Iris pigment epithelial cell (primary cell): ENCODE measurements at places on chromosomes 4 and X.
A peak's percentile ranks its signal among the peaks of the same experiment; 100 is the strongest.

- DNase-seq = no peak
Observed at GRCh38 chr4:41976775-41977516, 4.6 kb upstream of the DCAF4L1 start.

DNA sequence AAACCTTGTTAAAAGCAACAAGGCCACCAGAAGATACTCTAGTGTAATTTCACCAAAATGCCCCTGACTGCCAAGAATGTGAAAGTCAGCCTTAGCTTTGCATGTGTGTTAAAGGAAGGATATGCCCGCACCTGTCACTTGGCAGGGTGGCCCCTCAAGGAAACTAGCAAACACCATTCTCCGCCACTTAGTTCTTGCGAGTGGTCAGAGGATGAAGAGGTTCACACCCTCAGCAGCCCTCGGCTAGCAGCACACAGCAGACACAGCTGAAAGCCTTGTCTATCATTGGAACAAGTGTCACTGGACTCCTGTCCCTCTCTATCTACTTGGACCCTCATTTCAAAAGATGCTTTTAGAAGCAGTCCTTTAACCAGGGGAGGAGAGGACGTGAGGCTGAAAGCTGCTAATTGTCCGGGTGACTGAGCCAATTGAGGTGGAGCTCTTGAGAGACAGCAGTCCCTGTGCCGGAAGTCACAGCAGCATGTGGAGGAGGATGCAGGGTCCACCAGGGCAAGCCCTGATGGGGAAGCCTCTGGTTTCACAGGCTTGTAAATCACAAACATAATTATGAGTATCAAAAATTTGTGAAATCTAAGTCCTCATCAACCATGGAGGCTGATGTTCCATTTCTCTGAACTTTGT lies 18.0 kb downstream of the HHIP start:
- DNase-seq = no peak

DNA sequence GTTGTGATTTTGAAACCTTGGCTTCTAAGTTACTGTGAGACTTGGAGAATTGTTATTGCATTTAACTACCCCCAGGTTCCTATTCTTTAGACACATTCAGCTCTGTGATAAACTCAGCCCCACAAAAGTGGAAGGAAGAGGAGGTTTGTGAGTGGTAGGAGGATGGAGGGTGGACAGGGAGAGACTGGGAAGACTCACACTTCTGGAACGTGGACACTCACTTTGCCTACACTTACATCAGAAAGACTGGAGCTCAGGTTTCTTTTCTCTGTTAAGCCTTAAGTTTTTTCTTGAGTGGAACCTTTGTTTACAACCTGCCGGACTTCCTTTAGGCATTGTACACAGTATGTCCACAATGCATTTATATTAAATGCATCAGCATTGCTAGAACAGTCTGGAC lies 99.0 kb downstream of the AREG start:
- DNase-seq = peak; percentile 84

DNA sequence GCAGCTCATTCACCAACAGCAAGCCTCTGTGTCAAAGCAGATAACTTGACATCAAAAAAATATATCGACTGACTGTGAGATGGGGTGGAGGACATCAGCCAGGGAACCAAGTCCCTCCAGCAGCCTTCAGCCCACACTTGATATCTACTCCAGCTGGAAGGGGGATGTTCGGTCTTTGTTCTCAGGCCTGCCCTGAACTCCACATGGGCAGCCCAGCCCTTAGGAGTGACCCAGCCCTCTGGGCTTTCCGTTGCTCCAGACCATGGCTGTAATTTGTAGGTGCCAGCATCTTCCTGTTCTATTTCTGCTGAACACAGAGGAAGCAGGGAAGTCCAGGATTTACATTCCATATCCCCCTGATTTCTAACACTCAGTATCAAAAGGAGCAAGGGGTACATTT lies 17.4 kb downstream of the RASL11B start:
- no peak for DNase-seq

GRCh38 chr4:86184216-86184900 lies 175.5 kb downstream of the MAPK10 start:
- peak; percentile 75 for DNase-seq

GRCh38 chr4:3364199-3364598 lies 71.4 kb downstream of the RGS12 start:
- DNase-seq = no peak

DNA sequence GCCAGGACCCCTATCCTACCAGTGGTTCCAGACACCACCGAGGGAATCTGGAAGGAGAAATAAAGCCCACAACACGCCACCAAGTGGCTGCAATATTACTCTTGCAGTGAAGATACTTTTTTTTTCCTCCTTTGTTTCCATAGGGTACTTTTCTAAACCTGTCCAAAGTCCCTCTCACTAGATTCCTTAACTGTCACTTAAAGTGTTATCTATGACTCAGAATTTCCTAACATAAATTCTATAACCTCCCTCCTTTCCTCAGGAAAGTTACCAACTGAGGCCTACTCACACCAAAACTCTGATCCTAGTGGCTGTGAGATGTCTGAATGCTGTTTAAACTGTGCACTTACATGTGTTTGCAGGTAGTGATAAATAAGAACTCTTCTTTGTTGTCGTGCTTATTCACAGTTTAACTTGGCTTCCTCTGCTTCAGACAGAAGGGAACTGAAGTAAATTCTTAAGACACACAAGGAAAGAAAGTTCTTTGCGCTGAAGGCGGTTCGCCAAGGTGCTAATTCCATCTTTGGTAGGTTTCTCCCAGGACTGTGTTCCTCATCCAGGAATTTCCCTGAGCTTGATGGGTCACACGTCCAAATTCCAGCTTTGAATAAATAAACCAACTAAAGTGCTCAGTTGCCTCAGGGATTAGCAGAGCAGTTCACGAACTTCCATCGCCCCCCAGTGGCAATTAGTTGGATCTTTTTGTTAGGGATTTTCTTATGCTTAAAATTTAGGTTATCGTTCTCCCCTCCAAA lies 10.7 kb upstream of the HCCS start:
- peak; percentile 61 for DNase-seq

DNA sequence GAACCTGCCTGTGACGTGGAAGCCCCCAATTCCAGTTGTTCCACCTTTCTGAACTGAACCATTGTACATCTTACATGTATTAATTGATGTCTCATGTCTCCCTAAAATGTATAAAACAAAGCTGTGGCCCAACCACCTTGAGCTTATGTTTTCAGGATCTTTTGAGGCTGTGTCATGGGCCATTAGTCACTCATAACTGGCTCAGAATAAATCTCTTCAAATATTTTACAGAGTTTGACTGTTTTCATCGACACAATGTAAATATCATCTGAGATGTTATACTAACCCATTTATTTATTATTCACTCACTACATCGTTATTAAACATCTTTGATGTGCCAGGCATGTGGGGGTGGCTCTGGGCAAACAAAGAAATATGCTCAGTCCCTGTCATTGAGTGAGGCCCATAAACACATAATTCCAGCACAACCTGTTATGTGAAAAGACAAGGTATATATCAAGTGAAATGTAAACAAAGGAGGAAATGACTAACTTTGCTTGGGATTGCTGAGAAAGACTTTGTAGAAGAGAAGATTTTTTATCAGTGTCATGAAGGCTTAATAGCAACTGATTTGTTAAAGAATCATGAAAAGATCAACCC lies 34.5 kb upstream of the PPM1K start:
- peak; percentile 49 for DNase-seq

- DNase-seq = peak; percentile 20
Observed at GRCh38 chrX:41302370-41302769, 31.6 kb upstream of the DDX3X start.

DNA sequence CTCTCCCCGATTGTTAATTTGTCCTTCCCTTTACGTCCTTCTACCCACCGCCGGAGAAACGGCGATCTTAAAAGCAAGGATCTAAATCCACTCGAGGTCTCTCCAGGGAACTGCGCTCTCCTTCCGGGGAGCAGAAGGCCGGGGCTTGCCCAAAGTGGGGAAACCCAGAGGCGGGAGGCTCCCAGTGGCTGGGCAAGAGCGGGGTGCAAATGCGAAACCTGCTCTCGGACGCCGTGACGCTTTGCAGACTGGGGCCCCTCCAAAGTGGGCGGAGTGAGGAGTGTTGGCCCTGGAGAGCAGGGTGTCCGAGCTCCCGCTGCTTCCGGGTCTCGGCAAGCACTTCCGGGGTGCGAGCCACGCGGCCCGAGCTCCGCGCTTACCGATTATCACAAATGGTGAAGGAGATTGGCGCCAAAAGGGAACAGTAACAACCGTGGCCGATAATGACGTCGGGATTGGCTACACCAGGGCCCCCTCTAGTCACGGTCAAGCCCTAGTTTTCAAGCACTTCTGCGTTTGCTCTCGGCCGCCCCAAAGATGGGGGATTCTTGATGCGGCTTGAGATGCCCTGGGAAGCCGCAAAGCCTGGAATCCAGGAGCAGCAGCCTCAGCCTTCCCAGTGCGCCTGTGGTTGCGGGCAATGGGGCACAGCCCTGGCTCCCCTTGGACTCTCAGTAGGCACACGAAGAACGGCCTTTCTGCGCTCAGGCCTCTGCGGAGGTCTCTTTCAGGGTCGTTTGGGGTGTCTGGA lies 29.0 kb downstream of the HAND2 start:
- no peak for DNase-seq

DNA sequence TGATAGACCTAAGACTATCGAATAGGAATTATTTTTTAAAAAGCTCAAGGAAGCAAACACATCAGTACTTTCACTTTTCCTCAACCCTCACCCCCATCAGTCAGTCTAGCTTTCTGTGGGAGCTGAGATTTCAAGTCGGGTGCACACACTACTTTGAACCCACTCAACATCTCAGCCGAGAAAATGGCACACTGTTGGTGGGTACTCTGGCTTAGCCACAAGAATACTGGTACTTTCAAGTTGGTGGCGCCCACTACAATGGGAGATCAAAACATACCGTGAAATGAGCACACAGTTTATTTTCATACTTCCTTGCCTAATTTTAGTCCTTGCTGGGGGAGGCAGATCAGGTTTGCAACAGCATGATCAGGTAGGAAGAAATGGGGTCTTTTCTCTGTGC lies 10.2 kb downstream of the CD40LG start:
- no peak for DNase-seq

DNA sequence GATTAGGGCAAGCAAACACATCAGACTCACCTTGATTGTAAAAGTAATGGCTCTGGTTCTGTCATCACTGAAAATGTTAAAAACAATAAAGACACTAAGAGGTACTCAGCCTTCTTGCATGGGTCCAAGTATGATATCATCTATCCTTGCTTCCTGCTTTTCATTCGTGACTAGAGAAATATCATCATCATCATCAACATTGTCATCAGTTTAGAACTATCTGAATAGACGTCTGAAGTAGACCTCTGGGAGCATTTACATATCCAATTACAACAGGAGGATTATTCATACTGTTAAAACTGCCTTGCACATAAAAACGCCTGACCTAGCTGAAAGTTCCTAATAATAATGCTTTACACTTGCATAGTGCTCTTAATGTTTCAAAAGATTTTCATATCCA lies 9.8 kb upstream of the FRAS1 start:
- no peak for DNase-seq

GRCh38 chrX:152899111-152899873 lies 1.4 kb downstream of the ZNF185 start:
- DNase-seq = no peak

GRCh38 chr4:73702796-73703287 lies 37.5 kb upstream of the CXCL8 start:
- DNase-seq = no peak

DNA sequence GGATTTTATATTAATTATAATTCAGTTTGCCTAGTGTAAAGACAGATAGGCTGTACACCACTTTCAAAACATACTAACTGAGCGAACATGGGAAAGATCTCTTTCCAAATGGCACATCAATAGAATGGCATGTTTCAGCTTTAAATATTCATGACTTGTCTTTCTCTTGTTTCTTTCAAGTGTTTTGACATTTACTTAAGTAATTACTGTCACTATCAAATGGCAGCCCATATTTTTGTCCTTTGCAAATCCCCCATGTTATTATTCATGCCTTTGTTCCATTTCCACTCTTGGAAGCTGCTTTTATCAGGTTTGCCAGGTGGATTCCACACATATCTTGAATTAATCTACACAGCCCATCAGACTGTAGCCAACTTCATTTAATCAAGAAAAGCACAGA lies 89.2 kb upstream of the GLRA2 start:
- no peak for DNase-seq

- DNase-seq = no peak
Observed at GRCh38 chrX:67587946-67588624, 44.3 kb downstream of the AR start.

- no peak for DNase-seq
Observed at GRCh38 chrX:141904262-141904661, 568 bp downstream of the MAGEC1 start.

DNA sequence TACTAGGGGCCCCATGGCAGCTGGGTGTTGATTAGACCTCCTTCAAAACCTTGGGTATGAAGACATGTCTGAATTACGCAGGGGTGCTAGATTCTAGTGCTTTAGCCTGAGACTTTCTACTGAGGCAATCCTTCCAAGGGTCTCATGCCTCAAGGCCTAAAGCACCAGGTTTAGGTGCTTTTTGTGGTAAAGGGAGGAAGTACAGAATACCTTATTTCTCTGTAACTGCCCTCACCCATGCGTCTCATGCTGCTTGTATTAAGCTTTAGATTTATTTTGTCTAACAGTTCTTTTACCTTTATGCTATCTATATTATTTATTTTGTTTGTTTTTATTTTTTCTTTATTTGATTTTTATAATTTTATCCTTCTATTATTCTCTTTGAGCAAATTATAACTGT lies 190.2 kb upstream of the GK2 start:
- DNase-seq = no peak

- DNase-seq = no peak
Observed at GRCh38 chrX:38594434-38594833, 33.1 kb downstream of the TSPAN7 start.

DNA sequence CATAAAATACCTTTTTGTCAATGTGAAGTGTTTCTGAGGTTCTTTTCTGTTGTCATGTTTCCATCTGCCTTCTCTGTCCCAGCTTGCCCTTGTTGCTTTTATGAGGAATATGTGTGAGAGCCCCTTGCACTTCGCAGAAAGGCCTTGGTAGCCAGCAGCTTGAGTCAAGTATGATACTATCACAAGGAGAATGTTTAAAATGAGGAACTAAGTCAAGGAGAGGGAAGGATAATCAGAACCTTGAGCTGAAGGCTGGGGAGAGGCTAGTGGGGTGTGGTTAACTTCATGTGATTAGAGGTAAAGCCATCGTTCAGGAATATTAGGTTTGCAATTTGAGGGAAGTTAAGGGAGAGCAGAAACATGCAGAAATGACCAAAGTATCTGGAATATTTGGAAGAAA lies 12.7 kb downstream of the PGK1 start:
- no peak for DNase-seq

- DNase-seq = no peak
Observed at GRCh38 chr4:99841129-99841528, 24.5 kb downstream of the DAPP1 start.

GRCh38 chr4:109915385-109916026 lies 2.8 kb downstream of the EGF start:
- DNase-seq = no peak

GRCh38 chr4:166941629-166942028 lies 292.7 kb downstream of the SPOCK3 start:
- DNase-seq = peak; percentile 20

DNA sequence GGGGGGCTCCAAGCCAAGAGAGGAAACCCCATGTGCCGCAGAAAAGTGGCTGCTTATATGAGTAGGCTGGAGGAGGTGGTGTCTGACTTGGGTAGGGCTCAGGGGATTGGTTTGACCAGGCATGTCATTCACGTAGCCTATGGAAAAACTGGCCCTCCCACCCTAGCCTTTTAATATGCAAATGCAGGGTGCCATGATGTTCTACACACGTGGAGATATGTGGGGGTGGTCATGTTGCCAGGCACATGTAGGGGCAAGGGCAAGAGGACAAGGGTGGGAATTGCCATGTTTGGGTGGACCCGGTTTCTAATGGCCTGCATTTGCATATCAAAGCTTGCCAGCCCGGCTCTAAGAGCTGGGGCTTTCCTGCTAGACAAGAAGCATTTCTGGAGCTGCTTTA lies 86.9 kb upstream of the SHISA3 start:
- no peak for DNase-seq
